ENCODE measurements at places on chromosomes 2 and 18. TPM values are rescaled to one million over a fixed set of nuclear protein-coding genes. Genes with fewer than 3 reads are reported as not detected.

- H3K36me3 ChIP-seq, result no peaks in the 10 kb centered on the region
- no peak overlapping the region for H3K4me3 ChIP-seq
Measured at GRCh38 chr2:68767031-68767961, 32.7 kb downstream of the ARHGAP25 start.

- peak overlapping the region; percentile 83 for H3K4me3 ChIP-seq
- peaks cover 20% of the 10 kb centered on the region for H3K4me1 ChIP-seq
- H3K36me3 ChIP-seq, result no peaks in the 10 kb centered on the region
- peak overlapping the region; percentile 91 for H3K27ac ChIP-seq
Measured at GRCh38 chr18:21599585-21600525, 649 bp downstream of the ESCO1 start.

CCDC148 gene
- total RNA-seq, result 0.71 TPM

DNA sequence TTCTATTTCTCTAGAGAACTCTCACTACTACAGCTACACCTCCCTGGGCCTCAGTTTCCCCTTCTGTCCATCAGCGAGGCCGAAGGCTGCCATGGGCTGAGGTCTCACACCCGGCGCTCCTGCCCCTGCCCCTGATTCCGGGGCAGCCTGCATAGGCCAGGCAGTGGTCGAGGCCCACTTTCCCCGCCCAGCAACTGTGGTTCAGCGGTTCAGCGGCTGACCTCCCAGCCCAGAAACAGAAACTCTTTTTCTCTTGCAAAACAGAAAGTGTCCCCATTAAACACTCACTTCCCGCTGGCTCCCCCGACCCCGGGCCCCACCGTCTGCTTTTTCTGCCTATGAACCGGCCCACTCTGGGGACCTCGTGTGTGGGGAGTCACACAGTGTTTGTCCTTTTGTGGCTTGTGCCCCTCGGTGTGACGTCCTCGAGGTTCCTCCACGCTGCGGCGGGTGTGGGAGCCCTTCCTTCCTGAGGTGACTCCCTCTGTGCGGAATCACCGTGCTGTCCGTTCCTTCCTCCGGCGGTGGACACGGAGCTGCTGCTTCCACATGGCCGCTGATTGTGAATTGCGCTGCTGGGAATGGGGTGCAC lies 16.0 kb downstream of the PDCD1 start:
- no peaks in the 10 kb centered on the region for H3K27me3 ChIP-seq
- no peak for DNase-seq
- peak overlapping the region; percentile 71 for H3K4me3 ChIP-seq
- H3K27ac ChIP-seq, result peak overlapping the region; percentile 28

CCDC102B gene
- 24.6 TPM for total RNA-seq

UGT1A4 gene
- not detected for total RNA-seq

DNA sequence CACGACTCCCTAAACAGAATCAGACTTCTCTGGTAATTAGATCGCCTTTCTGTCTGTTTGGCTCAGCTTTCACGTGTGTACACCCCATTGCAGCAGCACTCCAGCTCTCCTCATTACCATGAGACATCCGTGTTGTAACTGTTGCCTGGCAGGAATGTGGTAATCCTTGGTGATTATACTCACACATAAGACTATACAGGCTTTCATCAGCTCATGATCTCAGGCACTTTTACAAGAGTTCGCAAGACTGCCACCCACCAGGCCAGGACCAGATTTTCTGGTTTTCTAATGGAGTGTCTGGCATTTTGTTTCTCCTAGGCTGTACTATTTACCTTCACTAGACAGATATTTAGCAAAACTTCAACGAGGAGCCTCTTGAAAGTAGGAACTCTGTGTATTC lies 50.2 kb downstream of the ACVR1 start:
- peaks cover 7% of the 10 kb centered on the region for H3K36me3 ChIP-seq
- H3K4me3 ChIP-seq, result no peak overlapping the region
- H3K27ac ChIP-seq, result no peak overlapping the region
- H3K27me3 ChIP-seq, result no peaks in the 10 kb centered on the region

PTPN4 gene
- total RNA-seq, result 43.3 TPM

- no peaks in the 10 kb centered on the region for H3K36me3 ChIP-seq
- no peaks in the 10 kb centered on the region for H3K27me3 ChIP-seq
- H3K27ac ChIP-seq, result peak overlapping the region; percentile 66
Measured at GRCh38 chr2:71226096-71226964, 573 bp downstream of the PAIP2B start.

- no peaks in the 10 kb centered on the region for H3K4me1 ChIP-seq
- H3K36me3 ChIP-seq, result no peaks in the 10 kb centered on the region
- no peaks in the 10 kb centered on the region for H3K27me3 ChIP-seq
- H3K4me3 ChIP-seq, result no peak overlapping the region
Measured at GRCh38 chr2:230954746-230955145, 29.7 kb upstream of the GPR55 start.

DNA sequence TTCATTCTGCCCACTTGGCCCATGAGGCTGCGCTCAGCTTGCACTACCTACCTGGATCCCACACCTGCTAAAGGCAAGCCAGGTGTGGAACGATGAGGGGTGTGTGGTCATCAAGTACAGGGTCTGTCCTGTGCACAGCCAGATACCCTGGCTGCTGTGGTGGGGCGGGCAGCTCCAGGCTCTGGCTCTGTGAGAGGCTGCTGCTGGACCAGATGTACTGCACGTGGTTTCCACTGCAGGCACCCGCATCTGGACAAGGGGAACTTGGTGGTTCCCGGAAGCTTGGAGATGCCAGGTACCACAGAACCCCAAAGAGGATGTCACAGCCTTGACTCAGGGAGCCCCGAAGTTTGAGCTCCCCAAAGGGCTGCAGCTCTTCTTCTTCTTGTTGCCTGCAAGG lies 68.1 kb upstream of the ZNF804A start:
- H3K4me1 ChIP-seq, result no peaks in the 10 kb centered on the region
- no peaks in the 10 kb centered on the region for H3K27me3 ChIP-seq
- DNase-seq, result no peak

DNA sequence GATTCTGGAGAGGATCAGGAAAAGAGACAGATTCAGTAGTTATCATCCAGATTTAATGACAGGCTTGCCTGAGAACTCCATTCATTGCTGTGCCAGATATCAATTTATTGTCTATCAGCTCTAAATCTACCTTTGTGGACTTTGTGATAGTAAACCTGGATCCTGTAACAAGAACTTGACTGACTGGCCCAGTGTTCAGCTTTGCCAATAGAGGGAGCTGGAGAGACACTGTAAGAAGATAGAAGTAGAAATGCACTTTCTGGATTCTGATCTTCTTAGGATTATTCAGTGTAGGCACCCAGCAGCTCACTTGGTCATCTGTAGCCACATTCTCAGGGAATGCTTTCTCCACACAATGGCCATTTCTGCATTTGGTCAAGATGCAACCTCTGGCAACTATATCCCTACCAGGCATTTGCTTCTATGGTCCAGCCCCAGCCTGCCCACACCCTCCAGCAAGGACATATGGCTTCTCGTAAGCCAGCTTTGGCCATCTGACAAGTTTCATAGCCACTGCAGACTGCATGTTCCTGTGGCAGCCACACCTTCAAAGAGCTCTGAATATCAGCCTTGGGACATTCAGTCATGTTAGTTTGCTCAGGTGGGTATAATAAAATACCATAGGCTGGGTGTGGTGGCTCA lies 6.1 kb upstream of the SERPINB8 start:
- no peaks in the 10 kb centered on the region for H3K36me3 ChIP-seq
- no peak for DNase-seq
- H3K27me3 ChIP-seq, result no peaks in the 10 kb centered on the region

- DNase-seq, result no peak
- H3K36me3 ChIP-seq, result no peaks in the 10 kb centered on the region
- H3K4me1 ChIP-seq, result peaks cover 16% of the 10 kb centered on the region
- no peak overlapping the region for H3K27ac ChIP-seq
- H3K27me3 ChIP-seq, result no peaks in the 10 kb centered on the region
Measured at GRCh38 chr2:216370961-216371712, 1.1 kb downstream of the MARCHF4 start.

- H3K4me3 ChIP-seq, result no peak overlapping the region
- DNase-seq, result no peak
- H3K4me1 ChIP-seq, result no peaks in the 10 kb centered on the region
- no peak overlapping the region for H3K27ac ChIP-seq
- H3K27me3 ChIP-seq, result no peaks in the 10 kb centered on the region
- H3K36me3 ChIP-seq, result peaks cover 12% of the 10 kb centered on the region
Measured at GRCh38 chr2:231244382-231245248, 46.2 kb downstream of the ARMC9 start.

CCDC178 gene
- not detected for total RNA-seq

MTCL1 gene
- 23.3 TPM for total RNA-seq

ADRA2B gene
- total RNA-seq, result 4.5 TPM

NT5DC4 gene
- not detected for total RNA-seq

VWA3B gene
- 0.27 TPM for total RNA-seq

SP140 gene
- total RNA-seq, result 0.95 TPM

DYNAP gene
- total RNA-seq, result not detected

DNA sequence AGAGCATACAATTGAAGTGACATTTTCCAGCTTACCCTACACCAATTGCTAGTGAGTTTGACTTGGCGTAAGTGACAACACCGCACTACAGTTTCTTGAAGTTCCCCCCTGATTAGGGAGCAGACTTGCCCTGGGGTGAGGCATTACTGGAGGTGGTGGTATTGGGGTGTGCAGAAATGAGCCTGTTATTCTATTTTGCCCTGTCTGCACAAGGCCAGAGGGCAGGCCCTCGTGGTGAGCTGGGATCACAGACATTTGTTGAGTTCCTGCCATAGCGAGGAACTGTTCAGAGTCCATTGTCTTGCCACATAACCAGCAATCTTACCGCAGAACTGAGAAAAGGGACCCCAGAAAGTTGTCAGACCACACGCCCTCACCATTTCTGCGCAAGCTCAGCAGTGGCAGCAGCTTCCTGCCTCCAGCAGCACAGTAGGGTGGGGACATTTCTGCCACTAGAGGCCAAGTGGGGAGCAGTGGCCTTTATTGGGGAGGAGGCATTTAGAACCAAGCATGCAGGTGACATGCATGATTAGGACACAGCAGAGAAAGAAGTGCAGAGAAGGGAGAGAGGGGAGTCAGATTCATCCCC lies 103.6 kb upstream of the BCL2L11 start:
- H3K27me3 ChIP-seq, result no peaks in the 10 kb centered on the region
- DNase-seq, result no peak
- no peaks in the 10 kb centered on the region for H3K36me3 ChIP-seq

- H3K4me1 ChIP-seq, result peaks cover 17% of the 10 kb centered on the region
- H3K36me3 ChIP-seq, result no peaks in the 10 kb centered on the region
- DNase-seq, result no peak
- peak overlapping the region; percentile 8 for H3K4me3 ChIP-seq
- H3K27me3 ChIP-seq, result no peaks in the 10 kb centered on the region
Measured at GRCh38 chr2:85277416-85278158, 50.2 kb downstream of the TGOLN2 start.

GRCh38 chr2:110865188-110865587 lies 132.8 kb downstream of the ACOXL start:
- no peaks in the 10 kb centered on the region for H3K27me3 ChIP-seq
- H3K27ac ChIP-seq, result no peak overlapping the region
- no peak for DNase-seq

- peaks cover 17% of the 10 kb centered on the region for H3K4me1 ChIP-seq
- H3K27ac ChIP-seq, result no peak overlapping the region
- DNase-seq, result no peak
- no peaks in the 10 kb centered on the region for H3K27me3 ChIP-seq
- no peak overlapping the region for H3K4me3 ChIP-seq
- H3K36me3 ChIP-seq, result no peaks in the 10 kb centered on the region
Measured at GRCh38 chr2:42223855-42224268, 54.7 kb downstream of the EML4 start.

DNA sequence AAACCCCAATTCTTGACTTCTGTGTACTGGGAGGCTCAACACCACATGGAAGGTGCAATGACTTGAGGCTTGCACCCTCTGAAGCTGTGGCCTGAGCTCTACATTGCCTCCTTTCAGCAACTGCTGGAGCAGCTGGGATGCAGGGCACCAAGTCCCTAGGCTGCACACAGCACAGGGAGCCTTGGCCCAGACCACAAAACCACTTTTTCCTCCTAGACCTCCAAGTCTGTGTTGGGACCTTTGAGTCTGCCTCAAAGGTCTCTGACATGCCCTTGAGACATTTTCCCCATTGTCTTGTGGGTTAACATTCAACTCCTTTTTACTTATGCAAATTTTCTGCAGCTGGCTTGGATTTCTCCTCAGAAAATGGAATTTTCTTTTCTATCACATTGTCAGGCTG lies 62.6 kb upstream of the KCNE4 start:
- peaks cover 21% of the 10 kb centered on the region for H3K4me1 ChIP-seq
- H3K36me3 ChIP-seq, result no peaks in the 10 kb centered on the region
- no peaks in the 10 kb centered on the region for H3K27me3 ChIP-seq
- no peak overlapping the region for H3K4me3 ChIP-seq
- H3K27ac ChIP-seq, result no peak overlapping the region

- no peaks in the 10 kb centered on the region for H3K4me1 ChIP-seq
- H3K27me3 ChIP-seq, result no peaks in the 10 kb centered on the region
- no peak overlapping the region for H3K4me3 ChIP-seq
- H3K36me3 ChIP-seq, result no peaks in the 10 kb centered on the region
Measured at GRCh38 chr18:56291294-56291693, 347.1 kb downstream of the TXNL1 start.

IL37 gene
- not detected for total RNA-seq

SIX3 gene
- 0.14 TPM for total RNA-seq

DNA sequence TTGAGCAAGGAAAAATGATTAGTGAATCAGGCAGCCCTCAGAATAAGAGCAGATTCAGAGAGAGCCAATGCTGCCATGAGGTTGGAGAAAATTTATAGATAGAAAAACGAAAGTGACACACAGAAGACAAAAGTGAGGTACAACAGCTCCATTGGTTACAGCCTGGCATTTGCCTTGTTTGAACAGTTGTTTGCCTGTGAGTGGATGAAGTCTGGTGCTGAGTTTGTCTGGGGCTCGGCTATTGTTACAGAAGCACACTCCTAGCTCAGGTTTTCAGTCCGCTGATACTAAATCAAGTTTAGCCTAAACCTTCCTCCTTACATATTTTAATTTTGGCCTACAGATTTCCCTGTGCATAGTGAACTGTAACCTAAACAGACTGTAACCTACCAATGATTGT lies 387.8 kb upstream of the RAB12 start:
- no peaks in the 10 kb centered on the region for H3K27me3 ChIP-seq
- H3K4me3 ChIP-seq, result no peak overlapping the region
- no peak for DNase-seq
- no peaks in the 10 kb centered on the region for H3K4me1 ChIP-seq
- no peak overlapping the region for H3K27ac ChIP-seq
- no peaks in the 10 kb centered on the region for H3K36me3 ChIP-seq

- DNase-seq, result no peak
- H3K27me3 ChIP-seq, result no peaks in the 10 kb centered on the region
- H3K4me1 ChIP-seq, result peaks cover 21% of the 10 kb centered on the region
- H3K36me3 ChIP-seq, result no peaks in the 10 kb centered on the region
Measured at GRCh38 chr18:36831139-36831538, 2.2 kb downstream of the KIAA1328 start.

DNA sequence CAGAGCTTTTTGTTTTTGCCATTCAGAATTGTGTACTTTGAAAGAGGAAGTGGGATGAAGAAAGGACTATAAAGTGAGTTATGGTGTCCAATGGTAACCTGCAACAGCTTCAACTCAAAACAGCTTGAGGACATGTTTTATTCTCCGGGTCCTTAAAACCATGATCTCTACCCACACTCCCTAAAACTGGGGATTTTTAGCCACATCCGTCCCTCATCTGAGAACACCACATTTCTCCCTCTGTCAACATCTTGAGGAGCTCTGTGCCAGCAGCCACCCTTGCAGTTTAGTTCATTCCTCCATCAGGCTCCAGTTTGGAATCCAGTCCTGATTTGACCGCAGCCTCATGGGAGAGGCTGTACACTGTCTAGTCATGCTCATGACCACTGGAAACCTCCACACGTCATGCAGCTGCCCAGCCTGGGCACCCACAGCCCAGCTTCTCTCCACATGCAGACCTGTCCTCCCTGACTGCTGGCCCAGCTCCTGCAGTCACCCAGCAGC lies 62.6 kb downstream of the C18orf63 start:
- H3K27ac ChIP-seq, result peak overlapping the region; percentile 16
- no peaks in the 10 kb centered on the region for H3K36me3 ChIP-seq
- DNase-seq, result no peak
- peaks cover 5% of the 10 kb centered on the region for H3K4me1 ChIP-seq
- H3K27me3 ChIP-seq, result no peaks in the 10 kb centered on the region
- H3K4me3 ChIP-seq, result peak overlapping the region; percentile 12
